ENCODE measurements at places on chromosomes 7 and 10.

DNA sequence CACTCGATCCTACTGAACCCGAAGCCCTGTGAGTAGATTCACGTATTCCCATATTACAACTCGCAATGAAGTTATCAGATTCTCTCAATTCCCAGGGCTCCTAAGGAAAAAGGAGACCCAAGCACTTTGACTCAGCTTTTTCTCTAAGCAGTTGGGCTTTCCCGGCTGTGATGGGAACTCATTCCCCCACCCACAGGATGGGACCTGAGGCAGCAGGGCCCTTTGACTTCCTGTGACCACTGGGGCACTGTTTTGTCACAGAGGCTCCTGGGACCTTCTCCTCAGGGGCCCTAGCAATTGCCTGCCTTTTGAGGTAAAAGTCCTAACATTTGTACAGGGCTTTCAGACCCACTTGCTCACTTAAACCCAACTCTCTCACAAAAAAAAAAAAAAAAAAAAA is 122.8 kb upstream of the PDLIM1 start:
- no peak for DNase-seq

- DNase-seq = no peak
These were observed 40.4 kb downstream of the CAMK2B start for GRCh38 chr7:44284881-44285541.

DNA sequence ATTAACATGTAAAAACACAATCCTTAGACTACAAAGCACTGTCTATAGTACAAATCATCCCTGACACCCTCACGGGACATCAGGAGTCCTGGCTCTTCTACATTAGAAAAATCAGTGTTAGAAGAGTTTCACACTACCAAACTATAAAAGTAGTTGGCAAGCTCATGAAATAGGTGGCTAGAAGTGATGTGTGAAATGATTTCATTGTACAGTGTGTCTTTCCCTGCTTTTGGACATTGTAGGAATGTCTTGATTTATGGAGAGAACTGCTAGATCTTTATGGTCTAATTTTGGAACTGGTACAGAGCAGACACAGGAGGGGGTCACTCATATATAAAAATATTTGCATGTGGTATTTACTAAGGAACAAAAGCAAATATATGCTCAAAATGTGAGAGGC is 33.2 kb downstream of the SEMA3A start:
- no peak for DNase-seq

DNA sequence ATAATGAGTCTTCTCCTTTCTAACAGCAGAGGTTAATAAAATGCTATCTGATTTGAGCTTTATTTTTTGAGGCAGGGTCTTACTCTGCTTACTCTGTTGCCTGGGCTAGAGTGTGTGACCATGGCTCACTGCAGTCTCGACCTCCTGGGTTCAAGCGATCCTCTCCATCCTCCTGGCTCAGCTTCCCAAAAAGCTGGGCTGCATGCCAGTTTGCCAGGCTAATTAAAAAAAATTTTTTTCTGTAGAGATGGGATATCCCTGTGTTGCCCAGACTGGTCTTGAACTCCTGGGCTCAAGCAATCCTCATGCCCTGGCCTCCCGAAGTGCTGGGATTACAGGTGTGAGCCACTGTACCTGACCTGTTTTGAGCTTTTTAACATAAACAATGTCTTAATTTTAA is 56.7 kb downstream of the SCD start:
- no peak for DNase-seq

DNA sequence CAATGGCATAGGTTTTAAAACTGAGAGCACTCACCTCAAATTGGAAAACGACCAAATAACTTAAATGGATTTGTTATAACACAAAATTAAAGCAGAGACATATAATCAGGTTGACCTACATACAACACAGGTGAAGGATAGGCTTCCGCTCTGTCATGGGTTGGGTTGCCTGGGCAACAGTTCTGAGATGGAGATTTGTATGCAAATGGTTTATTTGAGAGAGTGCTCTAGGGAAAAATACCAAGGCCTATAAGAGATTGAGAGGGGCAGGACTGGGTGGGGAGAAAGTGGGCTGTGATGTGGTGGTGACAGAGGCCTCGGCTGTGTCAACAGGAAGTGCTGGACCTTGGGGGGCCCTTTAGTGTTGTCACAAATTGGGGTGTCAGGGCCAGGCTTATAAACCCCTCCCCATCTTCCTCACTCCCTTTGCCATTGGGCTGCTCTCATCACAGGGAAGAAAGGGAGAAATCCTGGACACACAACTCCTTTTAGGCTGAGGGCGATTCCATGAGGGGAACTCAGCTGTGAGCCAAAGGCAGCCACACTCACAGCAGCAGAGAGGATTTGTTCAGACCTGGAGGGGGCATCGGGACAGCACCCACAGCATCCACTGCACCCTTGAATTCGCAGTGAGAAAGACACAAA is 105.4 kb upstream of the LYZL1 start:
- DNase-seq = no peak

- no peak for DNase-seq
These were observed 59.5 kb upstream of the TM9SF3 start for GRCh38 chr10:96646301-96646700.

DNA sequence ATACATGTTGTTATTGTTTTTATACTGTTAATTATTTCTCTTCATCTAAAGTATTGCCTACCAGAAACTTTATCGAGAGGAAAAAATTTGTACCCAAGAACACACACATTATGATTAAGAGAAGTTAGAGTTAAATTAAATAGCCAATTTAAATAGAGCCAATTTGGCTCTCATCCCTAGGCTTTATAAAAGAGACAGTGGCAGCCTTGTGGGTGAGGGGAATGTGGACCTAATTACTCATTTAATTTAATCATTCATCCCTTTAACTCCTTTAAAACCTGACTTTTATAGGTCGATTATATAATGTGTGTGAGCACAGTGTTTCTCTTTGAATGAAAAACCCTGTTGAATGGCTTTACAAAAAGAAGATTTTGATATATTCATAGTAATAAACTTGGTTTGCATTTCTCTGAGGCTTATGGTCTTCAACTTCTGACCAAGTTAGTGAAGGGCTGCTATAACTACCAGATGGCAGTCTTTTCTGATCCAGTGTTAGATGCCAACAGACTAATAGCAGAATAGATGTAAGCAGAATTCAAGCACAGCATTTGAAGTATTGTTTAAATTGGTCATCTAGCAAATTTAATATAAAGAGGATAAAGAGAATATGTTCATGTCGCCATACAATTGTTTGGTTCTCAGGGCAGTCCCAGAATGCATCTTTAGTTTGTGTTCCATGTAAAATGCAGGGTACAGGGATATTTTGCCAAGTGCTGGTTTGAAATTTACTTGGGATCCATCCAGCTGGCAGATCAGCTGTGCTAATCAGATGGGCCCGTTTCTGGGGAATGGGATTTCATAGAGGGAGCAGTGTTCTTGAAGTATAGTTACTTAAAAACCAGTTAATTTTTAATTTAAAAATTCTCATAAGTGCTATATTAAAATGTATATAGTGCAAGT is 25.3 kb downstream of the ADD3 start:
- DNase-seq = no peak

GRCh38 chr7:144384555-144385245 is 18.8 kb downstream of the NOBOX start:
- DNase-seq = no peak

GRCh38 chr10:106955133-106955532 is 209.4 kb downstream of the SORCS1 start:
- DNase-seq = no peak

DNA sequence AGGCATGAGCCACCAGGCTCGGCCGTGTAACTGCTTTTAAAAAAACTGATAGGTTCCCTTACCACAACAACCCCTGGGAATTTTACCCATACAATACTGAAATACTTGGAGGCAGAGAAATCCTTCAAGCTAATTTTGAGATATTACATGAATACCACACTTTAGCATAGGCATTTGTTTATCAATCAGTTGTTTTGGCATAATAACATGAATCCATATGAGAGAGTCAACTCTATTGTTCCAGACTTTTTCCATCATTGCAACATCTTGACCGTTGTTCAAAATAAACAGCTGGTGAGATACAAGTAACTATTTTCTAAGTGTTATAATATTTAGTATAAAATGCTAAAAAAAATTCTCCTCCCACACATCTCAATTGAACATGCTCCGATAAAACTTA is 36.8 kb downstream of the LAMB4 start:
- DNase-seq = no peak

- no peak for DNase-seq
These were observed 57.4 kb upstream of the EBF3 start for GRCh38 chr10:130021383-130021950.

DNA sequence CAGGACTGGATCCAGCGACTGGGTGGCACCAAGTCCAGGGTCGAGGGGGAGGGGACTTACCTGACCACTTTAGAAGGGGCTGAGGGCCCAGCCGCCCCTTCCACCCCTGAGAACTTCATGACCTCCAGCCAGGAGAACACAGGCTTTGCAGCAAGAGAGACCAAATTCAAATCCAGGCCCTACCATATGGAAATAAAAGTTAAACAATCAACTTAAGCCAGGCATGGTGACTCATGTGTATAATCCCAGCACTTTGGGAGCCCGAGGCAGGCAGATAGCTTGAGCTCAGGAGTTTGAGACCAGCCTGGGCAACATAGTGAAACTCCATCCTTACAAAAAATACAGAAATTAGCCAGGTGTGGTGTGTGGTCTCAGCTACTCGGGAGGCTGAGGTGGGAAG is 61.9 kb downstream of the COL13A1 start:
- DNase-seq = no peak

DNA sequence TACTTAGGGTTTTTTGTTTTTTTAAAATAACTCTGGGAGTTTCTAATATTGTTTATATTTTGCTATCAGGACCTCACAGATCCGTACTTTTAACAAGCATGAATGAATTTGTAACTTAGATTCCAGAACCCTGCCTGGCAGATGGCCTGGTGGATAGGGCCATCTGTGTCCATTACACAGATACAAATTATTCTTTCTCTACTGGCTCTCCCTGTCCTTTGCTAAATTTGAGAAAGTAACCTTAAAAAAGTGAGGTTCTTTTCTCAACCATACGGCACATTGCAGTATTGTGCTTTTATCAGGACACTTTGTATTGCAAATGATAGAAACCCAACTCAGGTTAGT is 26.6 kb downstream of the LCOR start:
- no peak for DNase-seq

DNA sequence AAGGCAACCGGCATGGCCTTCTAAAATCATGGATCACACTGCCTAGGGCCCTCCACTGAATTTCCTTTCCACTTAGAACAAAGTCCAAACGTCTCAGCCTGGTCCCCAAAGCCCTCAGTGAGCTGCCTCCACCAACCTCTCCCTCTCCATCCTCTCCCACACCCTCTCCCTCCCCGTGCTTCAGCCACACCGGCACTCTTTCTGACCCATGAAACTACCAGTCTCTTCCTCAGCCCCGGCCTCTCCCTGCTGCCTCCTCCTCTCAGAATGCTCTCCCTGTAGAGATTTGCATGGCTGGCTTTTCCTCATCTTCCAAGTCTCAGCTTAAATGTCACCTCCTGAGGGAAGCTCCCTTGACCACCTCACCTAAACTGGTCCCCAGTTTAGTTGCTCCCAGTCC is 219.0 kb upstream of the ZMIZ1 start:
- DNase-seq = no peak

- DNase-seq = no peak
These were observed 674 bp downstream of the AMZ1 start for GRCh38 chr7:2688409-2689342.

DNA sequence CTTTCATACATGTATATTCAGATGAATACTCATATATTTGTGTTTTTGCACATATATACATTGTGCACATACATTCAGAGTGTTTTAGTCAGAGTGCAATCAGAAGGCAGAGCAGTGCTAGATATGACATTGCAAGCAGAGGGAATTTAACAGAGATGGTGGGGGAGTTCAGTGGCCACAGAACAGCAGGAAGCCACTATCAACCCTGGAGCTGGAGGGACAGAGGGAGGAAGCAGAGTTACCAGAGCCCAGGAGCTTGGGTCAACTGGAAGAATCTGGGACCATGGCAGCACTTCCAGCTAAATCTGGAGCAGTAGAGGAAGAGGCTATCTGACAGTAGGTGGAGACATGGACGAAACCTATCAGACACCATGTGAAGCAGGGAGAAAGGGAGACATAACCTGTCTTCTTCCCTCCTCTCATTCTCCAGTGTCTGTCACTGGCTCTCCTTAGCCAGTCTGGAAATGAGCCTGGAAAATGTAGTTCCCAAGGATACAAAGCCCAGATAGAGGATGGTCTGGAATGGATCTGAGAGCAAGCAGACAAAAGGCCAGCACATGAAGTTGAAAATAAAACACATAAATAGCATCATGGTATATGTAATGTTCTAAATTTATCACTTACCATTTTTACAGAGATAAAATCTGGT is 33.6 kb upstream of the HERPUD2 start:
- DNase-seq = no peak

DNA sequence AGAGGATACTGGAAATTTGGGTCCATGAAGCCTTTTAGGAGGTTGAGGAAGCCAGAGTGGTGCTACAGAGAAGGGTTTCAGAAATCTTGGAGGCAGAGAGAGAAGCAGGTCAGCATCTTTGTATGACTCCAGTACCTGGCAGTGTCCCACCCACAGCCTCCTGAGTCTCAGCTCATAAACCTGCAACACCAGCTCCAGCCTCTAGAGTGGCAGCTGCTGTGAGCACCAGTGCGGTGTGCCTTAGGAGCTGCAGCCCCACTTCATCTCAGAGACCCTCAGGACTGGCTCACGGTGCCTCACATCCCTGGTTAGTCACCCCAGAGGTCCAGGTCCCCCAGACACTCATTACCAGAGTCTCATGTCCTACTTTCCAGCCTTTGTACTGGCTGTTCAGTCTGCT is 84.8 kb upstream of the PRKAR2B start:
- DNase-seq = no peak

DNA sequence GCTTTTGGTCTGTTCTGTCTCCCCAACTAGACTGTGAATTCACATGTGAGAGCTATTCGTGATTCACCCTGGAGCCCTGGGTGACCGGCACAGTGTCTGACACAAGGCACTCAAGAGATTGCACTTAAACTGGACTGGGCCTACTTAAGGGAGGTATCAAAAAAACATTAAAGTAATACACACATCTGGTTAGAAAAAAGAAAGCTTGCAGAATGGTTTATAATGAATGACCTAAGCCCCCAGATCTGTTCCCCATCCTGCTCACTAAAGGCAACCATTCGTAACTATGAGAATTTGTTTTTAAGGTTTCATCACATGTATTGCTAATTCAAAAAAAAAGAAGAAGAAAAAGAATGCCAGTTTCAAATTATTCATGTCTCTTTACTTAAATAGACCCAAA is 74.5 kb downstream of the DGKI start:
- no peak for DNase-seq
